ENCODE measurements at places on chromosomes 7 and 10. TPM values are rescaled to one million over a fixed set of nuclear protein-coding genes. Genes with fewer than 3 reads are reported as not detected.
A peak's percentile ranks its signal among the peaks of the same experiment; 100 is the strongest.

The RET gene
- not detected for total RNA-seq

- DNase-seq: no peak
Observed at GRCh38 chr10:80518807-80519360, 18.8 kb upstream of the SH2D4B start.

DNA sequence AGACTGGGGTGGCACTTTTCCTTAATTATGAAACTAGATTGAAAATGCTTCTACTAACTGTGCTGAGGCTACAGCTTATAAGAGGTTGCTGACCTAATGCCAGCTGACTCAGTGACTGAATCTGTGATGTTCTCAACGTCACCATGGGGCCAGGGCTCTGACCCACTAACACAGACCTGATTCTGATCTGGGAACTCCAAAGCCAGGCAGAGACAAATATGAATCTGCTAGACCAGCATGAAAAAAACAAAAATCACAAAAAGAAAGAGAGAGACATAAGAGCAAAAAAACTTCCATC is 16.1 kb downstream of the USP6NL start:
- no peak for DNase-seq

The CAV2 gene
- 0.09 TPM for total RNA-seq

GRCh38 chr10:67045404-67045803 is 119.6 kb downstream of the LRRTM3 start:
- no peak for DNase-seq

DNA sequence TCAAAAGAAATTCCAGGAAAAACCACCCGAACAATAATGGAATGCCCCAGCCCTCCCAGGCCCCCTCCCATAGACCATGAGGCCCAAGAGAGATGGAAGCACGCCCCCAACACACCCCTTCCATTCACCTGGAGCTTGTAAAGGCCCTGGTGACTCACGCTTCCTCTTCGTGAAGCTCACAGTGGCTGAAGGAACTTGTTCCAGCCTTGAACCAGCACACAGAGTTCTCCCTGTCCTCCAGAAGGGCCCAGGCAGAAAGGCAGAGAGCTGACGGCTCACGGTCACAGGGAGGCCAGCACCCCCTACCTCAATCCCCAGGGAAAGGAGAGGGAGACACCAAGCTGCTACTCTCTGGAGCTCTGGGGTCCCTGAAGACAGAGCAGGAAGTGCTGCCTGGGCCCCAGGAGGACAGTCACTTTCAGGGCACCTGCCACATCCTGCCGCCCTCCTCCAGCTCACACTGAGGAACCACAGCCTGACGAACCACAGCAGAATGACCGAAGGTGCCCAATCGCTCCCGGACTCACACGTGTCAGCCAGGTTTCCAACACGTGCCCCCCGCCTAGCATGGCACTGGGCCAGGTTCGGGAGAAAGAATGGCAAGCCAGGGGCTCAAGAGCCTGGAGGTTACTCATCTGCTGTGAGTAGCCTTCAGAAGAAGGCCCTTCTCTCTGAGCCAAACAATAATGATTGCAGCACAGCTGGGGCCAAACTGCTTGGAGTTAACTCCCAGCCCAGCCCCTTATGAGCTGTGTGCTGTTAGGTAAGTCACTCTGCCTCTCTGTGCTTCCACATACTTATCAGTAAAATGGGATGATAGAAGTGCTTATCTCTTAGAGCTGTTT is 52.8 kb downstream of the DLG5 start:
- peak; percentile 70 for DNase-seq

The GOT1 gene
- total RNA-seq: 138 TPM

DNA sequence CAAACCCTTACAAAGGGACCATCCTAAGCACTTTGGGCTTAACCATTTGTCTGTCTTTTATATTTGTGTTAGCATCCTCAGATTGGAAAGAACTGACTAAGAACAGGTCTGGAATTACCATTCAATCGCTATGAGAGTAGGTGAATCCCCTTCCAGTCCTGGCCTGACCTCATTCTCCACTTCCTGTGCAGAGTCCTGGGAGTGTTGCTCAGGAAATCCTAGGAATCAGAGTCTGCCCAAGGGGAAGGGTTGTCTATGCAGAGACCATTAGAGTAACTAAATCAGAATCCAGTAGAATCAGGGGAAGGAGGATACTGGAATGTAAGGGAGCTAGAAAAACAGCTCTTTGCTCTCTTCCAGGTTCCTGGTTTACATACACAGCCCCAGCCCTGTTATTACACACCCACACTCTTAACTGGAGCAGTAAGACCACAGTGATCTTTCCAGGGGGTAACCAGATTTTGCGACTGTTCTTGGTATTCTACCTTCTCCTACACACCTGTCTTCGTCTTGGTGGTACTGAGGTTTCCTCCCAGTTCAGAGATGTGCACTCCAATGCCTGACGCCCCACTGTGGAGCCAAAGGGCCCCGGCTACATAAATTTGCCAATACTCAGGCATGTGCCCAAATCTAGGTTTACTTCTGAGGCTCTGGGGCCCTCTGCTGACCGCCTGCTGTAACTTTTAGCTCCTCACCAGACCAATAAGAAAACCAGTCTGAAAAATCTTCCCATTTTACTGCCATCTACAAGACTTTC is 103.7 kb downstream of the RNF216 start:
- DNase-seq: peak; percentile 34

The FGFBP3 gene
- 1.1 TPM for total RNA-seq

- peak; percentile 41 for DNase-seq
Observed at GRCh38 chr7:111486472-111487142, 75.7 kb downstream of the IMMP2L start.

DNA sequence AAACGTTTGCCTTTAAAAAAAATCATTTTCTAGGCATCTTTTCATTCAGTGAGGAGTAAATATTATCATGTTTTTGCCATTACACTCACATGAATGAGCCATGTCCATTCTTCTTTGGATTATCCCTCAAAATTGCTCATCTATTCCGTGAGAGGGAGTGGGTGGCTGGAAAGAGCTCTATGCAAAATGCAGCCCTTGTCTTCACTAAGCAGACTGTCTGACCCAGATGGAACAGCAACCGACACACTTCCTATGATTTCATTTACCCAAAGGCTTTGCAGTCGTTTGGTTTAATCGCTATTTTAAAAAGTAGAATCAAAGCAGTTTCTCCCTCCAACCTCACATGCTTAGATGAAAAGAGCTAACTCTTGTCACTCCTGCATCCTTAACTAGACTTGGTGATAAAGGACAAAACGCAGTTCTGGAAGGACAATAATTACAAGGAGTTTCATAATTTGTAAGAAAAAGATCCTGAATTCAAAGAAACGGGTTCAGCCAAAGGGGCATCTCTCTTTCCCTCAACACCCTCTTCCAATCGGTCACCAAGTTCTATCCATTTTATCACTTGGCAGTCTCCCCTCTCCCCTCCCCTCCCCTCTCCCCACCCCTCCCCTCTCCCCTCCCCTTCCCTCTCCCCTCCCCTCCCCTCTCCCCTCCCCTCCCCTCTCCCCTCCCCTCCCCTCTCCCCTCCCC is 198.1 kb upstream of the STK17A start:
- no peak for DNase-seq

- DNase-seq: no peak
Observed at GRCh38 chr7:117324960-117325359, 2.1 kb upstream of the WNT2 start.

DNA sequence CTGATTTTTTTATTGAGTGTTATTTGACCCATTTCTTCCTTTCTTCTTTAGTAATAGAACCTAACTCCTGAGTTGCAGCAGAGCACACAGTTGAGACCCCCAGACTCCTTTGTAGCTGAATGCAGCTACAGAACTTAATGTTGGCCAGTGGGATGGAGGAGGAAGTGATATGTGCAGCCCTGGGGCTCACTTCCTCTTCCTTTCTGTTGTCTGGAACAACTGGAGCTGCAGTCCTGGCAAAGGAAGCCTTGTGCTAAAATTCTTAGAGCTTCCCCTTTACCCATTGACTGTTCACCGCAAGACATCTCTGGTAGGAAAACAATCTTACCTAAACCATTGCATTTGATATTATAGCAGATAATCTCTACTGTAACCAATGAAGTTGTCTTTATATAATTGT is 86.6 kb downstream of the ITGB8 start:
- no peak for DNase-seq

GRCh38 chr7:33705333-33705833 is 200.0 kb upstream of the BMPER start:
- no peak for DNase-seq

GRCh38 chr7:105268056-105268455 is 120.7 kb downstream of the SRPK2 start:
- DNase-seq: no peak

The CCDC3 gene
- total RNA-seq: not detected

The XPNPEP1 gene
- total RNA-seq: 30.3 TPM

DNA sequence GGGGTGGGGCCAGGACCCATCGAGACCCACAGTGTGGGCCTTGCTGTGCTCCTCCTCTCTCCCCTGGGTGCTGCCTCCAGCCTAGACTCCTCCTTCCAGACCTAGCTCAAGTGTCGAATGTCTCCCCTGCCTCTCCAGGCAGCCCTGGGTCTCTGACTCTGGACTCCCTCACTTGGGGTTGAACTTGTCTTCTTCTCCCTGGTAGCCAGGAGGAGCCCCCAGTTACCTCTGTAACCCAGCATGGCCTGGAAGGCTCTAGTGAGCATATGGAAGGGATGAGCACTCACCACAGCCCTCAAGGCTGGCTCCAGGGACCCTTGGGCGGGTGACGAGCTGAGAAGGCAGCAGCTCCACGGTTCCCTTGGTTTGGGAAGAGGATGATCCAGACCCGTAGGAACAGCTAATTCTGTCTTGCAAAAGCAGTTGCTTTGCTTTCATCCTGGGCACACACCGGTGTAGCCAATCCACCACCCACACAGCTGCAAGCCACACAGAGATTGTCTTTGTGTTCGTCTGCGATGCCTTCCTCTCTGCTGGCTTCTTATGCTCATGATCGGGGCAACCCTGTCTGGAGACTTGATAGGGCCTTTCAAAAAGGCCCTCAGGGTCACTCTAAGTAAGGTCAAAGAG is 52.3 kb upstream of the ANTXRL start:
- no peak for DNase-seq

DNA sequence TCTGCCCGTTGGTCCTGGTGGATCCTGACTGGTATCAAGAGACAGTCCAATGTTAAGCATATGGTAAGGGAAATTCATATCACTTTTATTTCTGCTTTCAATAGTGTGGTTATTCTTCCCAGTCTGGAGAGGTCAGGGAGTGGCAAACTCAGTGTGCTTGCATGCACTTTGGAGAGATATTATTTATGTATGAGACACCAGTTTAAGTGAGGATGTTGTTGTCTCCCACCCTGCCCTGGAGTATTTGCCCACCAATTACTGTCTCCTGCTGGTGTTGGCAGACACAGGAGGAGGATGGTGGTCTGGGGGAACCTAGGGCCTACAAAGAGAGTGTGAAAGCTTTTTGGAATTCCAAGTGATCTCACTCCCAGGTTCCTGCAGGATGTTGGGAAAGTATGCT is 59.7 kb downstream of the OR13A1 start:
- no peak for DNase-seq

GRCh38 chr7:77386165-77386822 is 29.9 kb downstream of the GSAP start:
- no peak for DNase-seq

The NUP42 gene
- total RNA-seq: 52.4 TPM

DNA sequence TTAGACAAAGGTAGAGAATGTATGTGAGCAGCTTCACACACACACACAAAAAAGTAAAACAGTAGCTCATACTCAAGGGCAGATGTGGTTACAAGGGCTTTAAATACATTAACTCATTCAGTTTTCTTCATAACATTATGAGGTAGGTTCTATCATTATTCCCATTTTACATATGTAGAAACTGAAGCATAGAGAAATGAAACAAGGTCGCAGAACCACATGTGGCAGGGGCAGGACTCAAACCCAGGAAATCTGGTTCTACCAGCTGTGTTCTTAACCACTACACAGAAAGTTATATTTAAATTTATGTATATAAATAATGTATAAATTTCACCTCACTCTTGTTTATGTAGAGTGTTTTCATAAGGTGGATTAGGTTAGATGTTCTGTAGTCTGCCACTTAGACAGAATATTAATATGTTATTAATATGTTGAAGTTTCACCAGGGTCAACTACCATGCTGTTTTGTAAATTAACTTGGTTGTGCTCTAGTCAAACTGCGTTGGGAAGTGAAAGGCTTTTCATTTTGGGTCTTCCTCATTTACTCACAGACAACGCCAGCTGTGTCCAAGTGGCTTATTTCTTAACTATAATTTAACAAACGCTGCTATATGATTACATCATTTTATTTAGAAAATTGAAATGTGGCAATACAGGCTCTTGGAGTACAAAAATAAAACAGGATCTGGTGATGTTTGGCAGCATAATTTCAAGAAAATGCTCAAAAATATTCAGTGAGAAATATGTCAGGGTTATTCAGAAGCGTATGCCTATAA is 138.4 kb downstream of the MDFIC start:
- no peak for DNase-seq

- DNase-seq: no peak
Observed at GRCh38 chr10:48547981-48548380, 56.9 kb downstream of the ARHGAP22 start.

The CTAGE15 gene
- total RNA-seq: not detected

The AP4M1 gene
- total RNA-seq: 8.2 TPM

The CRYGN gene
- not detected for total RNA-seq

DNA sequence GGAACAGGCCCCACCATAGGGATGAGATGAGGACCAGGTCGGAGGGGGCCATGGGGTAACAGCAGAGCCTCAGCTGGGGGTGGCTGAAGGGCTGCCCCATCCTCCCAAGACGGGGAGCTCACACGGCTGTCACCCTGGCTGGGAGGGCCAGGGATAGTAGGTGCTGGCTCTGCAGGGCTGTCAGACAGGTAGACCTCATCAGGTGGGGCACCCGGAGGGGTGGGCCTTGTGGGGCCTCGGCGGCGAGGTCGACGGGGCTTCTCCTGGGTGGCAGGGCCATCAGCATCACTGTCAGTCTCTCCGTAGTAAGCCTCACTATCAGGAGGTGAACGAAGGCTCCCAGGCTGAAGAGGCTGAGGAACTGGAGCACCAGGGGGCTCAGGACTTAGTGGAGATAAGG is 2.6 kb downstream of the SYNPO2L start:
- no peak for DNase-seq

GRCh38 chr7:108048422-108048821 is 45.5 kb upstream of the LAMB1 start:
- DNase-seq: no peak

The ATXN7L1 gene
- total RNA-seq: 7.7 TPM

The NPC1L1 gene
- total RNA-seq: 3.8 TPM

DNA sequence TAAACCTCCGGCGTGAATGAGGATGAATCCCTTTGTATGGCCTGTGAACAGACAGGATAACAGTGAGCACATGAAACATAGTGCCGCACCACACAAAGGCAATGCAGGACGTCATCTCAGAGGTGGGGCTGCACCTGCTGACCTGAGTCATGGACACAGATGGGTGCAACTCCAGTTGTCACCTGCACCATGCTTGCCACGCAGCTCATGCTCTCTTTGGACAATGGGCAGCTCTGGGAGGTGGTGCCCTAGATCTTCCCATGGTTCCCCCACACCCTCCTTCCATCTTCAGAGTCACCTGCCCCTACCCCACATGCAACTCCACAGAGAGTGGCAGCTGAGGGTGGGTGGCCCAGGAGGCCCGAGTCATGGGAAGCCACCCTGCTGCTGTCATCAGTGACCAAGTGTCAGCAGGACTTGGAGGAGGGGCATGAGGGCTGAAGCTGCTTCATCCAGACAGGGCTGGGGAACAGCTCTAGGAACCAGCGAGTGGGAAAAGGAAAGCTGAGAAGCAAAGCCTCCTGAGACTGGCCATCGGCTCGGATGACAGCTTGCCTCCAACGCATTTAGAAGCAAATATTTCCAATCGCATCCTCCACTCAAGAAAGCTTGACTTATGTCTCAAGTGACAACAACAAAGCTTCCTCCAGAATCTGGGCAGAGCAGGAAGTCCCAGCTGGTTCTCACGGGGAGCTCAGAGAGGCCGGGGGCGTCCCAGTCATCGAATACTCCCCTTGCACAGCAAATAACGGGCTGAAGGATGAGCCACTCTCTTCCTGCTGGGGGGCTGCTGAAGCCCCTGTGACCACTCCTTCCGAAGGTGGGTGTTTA is 27.1 kb downstream of the VIPR2 start:
- no peak for DNase-seq

All from HepG2 (cell line).